ENCODE measurements at places on chromosomes 3 and 15. TPM values are rescaled to one million over a fixed set of nuclear protein-coding genes. Genes with fewer than 3 reads are reported as not detected.

DNA sequence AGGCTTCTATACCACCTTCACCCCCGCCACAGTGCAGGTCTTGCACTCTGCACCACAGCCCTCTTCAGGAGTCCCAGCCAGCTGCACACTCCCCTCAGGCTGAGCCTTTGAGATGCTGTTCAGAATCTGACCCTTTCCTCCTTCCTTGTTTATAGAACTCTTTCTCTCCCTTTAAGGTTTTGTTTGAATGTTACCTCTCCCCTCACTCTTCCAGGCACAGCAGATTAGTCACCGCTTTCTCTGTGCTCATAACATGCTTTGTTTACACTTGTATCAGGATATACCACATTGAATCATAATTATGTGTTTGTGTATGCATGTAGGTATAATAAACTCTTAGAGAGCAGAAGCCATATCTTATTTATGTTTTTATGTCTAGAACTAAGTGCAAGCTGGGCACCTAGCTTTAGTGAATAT, 168.4 kb upstream of the BCL6 start:
- peak; percentile 52 for DNase-seq

- peak; percentile 95 for DNase-seq
Measured at GRCh38 chr3:124263168-124263567, 271.2 kb upstream of the ROPN1 start.

- no peak for DNase-seq
Measured at GRCh38 chr3:64148955-64149653, 76.2 kb downstream of the PRICKLE2 start.

DNA sequence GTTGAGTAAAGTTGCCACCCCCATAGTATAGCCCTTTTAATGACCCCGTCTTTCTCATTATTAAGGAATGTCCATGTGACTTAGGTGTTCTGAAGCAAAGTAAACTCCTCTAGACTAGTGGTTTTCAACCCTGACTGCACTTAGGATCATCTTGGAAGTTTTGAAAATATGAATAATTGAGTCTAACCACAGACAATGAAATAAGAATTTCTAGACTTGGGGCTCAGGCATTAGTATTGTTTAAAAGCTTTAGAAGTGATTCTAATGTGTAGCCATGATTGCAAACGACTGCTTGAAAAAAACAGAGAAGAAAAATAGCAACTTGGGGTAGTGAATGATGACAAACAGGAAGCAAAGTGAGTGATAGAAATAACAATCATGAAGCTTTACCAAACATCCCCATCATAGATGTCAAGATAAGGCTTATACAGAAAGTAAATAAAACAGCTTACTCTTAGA, 35.0 kb downstream of the ALCAM start:
- peak; percentile 88 for DNase-seq

GRCh38 chr3:139353920-139354556, 10.2 kb downstream of the MRPS22 start:
- peak; percentile 50 for DNase-seq

DNA sequence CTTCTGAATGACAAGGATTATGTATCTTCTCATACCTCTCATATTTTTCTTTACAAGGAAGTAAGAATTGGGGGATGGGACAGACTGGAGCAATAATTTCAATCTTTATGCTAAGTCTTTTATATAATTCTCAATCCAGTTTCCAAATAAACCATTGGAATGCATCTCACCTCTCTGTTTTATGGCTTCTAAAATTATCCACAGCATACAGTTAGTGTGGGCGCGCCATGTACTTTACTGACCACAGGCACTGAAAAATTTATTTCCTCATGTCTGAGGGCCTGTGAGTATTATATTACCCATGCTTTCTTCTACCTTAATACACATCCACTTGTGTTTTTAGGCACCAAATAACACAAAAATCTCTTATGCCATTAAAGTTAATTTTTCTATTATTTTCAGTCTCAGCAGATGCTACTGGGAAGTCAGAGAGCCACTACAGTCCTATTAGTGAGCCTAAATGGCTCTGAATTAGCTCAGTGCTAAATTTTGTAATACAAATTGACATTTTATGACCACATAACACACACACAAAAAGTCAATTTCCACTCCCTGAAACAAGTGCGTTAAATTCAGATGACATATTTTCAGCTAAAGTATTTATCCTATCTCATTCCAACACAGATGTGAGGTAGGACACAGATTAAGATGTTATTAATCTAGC, 39.3 kb downstream of the SLITRK3 start:
- no peak for DNase-seq

- no peak for DNase-seq
Measured at GRCh38 chr3:181464033-181464694, 247.6 kb upstream of the SOX2 start.

DNA sequence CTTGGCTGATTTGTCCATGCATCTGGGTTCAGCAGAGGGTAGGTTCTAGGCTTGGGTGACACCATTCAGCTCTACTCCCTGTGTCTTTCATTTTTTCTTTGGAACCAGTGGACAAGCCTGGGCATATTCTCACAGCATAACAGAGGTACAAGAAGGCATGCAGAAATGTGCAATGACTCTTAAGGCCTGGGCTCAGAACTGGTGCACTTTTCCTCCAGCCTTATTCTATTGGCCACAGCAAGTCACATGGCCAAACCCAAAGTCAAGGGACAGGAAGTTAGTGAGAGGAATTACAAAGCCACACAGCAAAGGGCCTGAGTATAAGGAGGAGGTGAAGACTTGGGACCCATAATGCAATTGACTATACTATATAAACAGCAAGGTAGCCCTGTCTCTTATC, 200.9 kb upstream of the CTDSPL start:
- DNase-seq, result no peak

DNA sequence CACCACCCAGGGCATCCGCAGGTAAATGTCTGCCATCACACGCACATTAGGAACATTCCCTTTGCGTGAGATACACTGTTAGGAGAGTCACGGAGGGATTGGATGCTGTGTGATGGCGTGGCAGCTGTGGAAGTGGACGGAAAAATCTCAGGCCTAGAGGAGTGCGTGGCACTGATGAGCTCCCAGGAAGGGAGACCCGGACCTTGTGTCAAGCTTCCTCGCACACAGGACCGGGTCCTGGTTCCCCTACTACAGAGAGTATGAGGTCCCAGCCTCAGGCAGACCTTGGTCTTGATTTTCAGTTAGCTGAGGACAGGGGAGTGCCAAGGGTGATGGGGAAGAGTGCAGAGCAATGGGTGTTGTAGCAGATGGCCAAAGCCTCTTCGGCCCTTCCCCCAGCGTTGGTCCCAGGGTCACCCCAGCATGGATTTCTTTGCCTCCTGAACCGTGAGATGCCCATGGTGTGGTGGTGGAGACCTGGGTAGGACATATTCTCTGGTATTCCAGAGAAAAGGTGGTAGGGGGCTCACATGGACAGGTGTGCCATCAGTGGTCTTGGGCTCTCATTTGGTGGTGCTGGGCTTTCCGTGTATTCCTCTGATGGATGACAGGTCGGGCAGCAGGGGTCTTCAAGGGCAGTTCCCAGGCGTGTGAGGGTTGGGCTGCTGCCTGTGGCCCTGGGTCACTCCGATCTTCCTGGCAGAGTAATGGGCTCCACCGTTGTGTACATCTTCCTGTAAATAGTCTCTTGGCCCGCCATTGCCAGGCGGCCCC, 105.1 kb downstream of the SNRPN start:
- DNase-seq, result no peak

GRCh38 chr15:90471769-90472168, 58.0 kb upstream of the CRTC3 start:
- DNase-seq, result no peak

GRCh38 chr3:196251918-196252317, 35.6 kb downstream of the SLC51A start:
- no peak for DNase-seq

- no peak for DNase-seq
Measured at GRCh38 chr3:154571553-154572226, 141.7 kb upstream of the GPR149 start.

GRCh38 chr3:134867277-134867676, 72.2 kb downstream of the EPHB1 start:
- DNase-seq, result no peak

DNA sequence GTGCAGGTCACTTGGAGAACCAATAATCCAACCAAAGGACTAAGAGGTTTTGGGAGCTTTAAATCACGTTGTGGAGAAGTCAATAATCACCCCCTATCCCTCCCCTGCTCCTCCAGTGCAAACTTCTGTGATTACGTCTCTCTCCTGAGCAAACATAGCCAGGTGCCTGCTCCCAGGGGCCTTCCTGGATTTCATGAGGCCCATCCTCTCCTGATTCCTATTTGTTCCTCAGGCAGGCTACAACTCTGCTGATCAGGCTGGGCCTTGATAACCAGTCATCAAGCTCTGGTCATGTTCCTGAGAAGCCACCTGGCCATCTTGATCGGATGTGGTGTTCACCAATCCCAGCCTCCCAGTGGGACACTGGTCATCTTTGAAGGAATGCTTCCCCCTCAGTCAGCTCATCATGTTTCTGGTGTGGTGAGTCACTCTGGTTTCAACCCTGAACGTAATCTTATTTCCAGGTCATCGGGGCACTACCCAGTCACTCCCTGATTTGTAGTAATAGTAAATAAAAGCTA, 2.9 kb upstream of the ZNF710 start:
- DNase-seq, result peak; percentile 51

GRCh38 chr15:99522288-99522687, 43.5 kb upstream of the MEF2A start:
- no peak for DNase-seq

GRCh38 chr3:174355505-174355904, 503.6 kb upstream of the NAALADL2 start:
- DNase-seq, result no peak

DNA sequence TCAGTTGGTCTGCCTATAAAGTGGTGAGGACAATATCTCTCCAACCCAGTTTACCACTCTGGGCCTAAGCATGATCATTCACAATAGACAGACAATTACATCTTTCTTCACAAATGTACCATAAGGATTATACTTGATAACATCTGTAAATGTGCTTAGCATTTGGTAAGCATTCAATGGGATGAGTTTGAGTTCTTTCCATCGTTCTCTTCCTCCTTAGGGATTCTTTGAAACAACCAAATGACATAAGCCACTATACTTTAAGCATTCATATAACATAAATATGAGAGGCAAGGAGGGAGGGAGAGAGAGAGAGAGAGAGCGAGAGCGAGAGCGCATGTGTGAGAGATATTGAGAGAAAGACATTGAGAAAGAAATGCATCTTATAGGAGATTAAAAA, 303.3 kb upstream of the CBLB start:
- DNase-seq, result no peak

DNA sequence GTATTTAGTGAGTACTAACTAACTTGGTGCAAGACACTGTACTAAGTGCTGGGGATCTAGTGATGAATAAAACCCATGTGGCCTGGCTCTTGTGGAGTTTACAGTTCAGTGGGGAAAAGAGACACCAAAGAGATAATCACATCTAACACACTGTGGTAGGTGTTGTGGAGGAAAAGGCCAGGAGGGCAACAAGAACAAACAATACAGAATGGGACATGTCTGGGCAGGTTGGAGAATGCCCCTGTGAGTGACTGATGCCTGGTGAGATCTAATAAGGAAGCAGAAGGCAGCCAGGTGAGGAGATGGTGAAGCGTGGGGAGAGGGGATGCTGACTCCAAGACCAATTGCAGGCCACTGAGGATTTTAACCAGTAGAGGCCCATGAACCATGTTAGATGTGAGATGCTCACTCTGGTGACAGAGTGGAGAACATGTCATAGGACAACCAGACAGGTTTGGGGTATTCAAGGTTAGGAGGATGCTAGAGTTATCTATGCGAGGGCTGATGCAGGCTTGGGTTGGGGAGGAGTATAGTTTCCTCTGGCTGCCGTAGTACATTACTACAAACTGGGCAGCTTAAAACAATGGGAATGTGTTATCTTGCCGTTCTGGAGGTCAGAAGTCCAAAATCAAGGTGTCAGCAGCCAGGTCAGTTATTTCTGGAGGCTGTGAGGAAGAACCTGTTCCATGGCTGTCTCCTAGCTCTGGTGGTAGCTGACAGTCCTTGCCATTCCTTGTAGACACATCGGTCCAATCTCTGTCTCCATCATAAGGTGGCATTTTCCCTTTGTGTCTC, 81.4 kb downstream of the ARNT2 start:
- DNase-seq, result no peak

DNA sequence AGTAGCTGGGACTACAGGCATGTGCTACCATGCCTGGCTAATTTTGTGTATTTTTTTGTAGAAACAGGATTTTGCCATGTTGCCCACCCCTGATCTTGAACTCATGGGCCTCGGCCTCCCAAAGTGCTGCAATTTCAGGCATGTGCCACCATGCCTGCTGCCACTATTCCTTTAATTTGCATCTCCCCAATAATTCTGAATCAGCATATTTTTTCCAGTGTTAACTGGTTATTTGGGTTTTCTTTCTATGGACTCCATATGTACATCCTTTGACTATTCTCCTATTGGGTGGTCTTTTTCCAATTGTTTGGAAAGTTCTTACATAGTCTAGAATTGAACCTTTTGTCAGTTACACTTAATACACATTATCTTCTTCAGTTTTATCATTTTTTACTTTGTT, 28.1 kb downstream of the HLTF start:
- DNase-seq, result no peak

DNA sequence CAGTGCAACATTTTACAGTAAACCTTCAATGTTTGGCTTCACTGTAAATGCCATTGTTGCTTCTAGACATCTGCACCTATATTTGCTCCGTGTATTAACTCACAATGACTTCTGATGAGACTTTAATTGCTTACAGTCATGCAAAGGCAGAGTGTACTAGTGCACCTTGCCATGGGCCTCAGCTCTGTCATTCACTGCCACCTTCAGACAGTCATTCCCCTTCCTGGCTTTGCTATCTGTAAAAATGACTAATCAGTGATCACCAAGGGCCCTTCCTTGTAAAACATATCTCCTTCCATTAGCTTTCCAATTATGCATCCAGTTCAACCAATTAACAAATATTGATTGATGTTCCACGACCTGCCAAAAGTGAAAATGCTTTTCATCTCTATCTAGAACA, 120.3 kb downstream of the ARRDC4 start:
- DNase-seq, result no peak

DNA sequence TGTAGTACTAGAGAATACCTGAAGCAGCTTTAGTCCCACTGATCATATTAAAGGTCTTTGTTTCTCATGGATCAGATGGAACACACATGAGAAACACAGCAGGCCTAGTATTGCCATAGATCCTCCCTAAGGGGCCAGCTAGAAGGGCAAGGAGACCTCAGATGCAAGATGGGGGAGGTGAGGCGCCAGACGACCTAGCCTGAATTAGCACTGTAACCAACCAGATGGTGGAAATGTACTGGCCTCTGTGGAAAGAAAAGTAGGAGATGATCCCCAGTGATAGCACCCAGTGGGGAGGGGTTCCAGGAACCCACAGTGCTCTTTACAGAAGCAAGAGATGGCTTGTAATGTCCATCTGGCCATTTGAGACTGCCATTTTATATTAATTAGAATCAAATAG, 138.2 kb upstream of the ZNF385D start:
- no peak for DNase-seq

Gene MUSTN1
- not detected for total RNA-seq

Gene TRPM1
- total RNA-seq, result not detected

Gene PLSCR5
- not detected for total RNA-seq

Gene C3orf70
- total RNA-seq, result 5.7 TPM

Gene LRRC34
- 1.0 TPM for total RNA-seq

Gene CPNE9
- total RNA-seq, result 0.20 TPM

Gene UBE2E2
- total RNA-seq, result 110 TPM

Gene TNFAIP8L3
- total RNA-seq, result 1.1 TPM

Gene GRAMD1C
- 3.7 TPM for total RNA-seq

Gene SRGAP3
- total RNA-seq, result 5.4 TPM

Gene ABCC5
- 52.0 TPM for total RNA-seq
